ENCODE measurements at places on chromosomes 4 and X.

- no peak for DNase-seq
Observed at GRCh38 chrX:109299091-109299490, 182.8 kb downstream of the GUCY2F start.

- no peak for DNase-seq
Observed at GRCh38 chr4:143294310-143294709, 42.4 kb upstream of the GAB1 start.

DNA sequence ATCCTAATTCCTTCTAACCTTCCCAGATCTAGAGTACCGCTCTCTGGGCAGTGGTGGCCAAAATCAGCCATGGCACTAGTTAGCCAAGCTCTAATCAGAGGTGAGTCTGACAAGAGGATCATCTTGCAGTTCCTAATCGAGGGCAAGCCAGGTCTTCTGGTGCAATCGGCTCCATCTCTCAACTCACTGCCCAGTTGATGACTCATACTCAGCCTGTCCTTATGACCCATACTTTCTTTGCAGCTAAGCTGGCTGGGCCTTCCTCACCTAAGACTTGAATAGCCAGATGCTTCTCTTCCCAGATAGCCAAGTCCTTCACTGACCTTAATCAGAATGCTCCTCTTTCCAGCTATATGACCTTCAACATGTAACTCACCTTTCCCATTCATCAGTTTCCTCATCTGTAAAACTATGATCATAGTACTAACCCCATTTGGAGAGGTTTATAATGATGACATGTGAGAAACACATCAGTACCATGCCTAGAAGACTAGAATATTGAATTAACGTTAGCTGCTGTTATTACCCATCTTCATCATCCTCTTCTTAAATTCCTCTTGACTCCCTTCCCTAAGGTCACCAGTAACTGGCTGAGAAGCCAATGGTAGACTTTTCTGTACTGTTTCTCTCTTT is 57.1 kb downstream of the RELL1 start:
- DNase-seq = peak; percentile 31

- DNase-seq = no peak
Observed at GRCh38 chr4:174009686-174010451, 273.6 kb downstream of the FBXO8 start.

- DNase-seq = no peak
Observed at GRCh38 chr4:25949173-25949748, 35.2 kb downstream of the SMIM20 start.

DNA sequence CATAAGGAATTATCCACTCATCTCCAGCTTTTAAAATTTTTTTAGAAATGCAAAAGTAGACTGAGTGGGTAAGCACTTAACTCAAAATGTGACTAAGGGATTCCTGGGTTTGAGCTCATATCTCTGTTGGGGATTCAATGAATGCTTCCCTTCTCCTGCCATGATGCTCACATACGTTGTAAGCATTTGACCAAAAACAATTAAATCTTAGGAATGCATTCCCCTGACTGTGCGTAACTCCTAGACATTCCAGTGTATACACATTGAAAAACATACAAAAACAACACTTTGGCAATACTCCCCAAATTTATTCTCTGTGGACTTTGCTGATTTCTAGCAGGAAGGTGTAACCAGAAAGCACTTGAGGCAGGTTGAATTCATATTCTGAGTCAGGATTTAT is 29.8 kb downstream of the SPANXA2 start:
- DNase-seq = no peak

- DNase-seq = no peak
Observed at GRCh38 chr4:113772319-113772718, 10.8 kb upstream of the CAMK2D start.

DNA sequence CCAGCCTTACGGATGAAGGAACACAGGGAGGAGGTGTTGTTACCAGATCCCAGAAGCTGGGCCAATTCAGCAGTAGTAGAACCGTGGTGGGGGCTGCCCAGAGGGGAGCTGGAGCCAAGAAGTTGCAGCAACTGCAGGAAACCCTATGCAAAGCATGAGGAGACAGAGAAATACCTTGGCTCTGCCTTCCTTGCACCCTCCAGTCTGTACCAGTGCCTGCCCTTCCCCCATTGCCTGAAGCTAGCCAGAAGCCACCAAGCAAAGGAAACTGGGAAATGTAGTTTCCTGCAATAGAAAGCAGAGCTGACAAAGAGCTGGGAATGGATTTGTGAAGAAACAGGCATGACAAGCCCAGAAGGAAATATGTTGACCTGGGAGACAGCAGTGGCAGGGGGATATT is 108.7 kb upstream of the FUNDC1 start:
- no peak for DNase-seq

DNA sequence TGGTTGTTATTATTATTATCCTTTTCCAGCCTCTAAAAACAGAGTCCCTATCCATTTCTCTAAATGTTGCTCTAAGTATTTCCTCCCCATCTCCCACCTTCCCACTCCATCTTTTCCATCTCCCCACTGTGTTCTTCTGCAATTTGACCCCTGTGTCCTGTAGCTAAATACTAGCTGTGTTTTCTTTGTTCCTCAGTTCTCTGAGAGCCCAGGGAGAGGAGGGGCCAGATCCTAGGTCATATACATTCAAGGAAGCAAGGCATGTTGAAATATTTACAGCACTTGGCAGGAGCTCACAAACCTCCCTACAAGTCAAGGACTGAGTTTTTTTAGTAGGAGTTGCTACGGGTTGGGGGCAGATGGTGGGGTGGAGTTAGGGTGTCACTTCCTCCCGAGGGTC is 10.5 kb downstream of the SLC16A2 start:
- DNase-seq = no peak

GRCh38 chr4:156892805-156893204 is 78.8 kb downstream of the PDGFC start:
- no peak for DNase-seq

DNA sequence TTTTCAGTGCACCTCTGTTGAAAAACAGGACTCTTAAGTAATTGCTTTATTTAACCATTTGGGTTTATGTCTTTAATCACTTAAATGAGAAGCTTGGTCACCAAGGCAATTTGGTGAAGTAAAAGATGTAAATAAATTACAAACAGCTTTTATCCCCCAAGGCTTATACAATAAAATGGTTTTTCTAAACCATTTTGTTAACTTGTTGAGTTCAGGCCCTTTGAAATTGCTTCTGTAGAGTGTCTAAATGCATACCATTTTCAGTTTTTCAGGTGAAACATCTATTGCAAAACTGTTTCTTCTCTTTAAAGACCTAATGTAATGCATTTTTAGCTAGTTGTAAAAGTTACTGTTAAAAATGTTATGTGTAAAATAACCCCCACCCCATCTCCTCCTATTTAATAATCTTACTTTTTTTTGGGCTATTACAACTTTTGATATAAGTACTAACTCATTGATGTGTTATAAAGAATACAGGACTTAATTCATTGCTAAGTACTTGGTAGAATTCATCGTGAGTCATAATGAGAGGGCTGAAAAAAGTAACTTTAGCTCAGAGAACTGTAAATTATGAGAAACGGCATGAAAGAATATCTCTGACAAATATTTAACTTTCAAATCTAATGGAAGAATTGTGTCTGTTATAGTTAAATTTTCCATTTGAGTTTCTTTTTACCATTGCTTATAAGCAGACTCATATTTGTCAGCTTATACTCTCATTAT is 4.5 kb downstream of the RAPGEF2 start:
- DNase-seq = no peak

DNA sequence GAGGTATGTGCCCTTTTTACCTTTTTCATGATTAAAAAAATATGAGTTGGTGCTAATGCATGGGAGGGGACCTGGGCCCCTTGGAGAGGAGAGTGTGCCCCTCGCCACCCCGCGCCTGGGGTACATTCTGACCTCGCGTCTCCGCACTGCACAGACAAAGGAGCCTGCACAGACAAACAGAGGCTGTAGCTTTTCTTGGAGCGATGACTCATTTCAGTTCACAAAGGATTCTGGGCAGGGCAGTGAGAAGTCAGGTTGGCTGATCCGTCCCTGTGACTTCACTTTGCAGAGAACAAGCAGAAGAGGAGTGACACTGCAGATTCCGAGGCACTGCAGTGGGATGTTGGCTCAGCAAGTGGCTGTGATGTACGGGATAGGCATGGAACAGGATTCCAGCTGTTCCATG is 82.9 kb downstream of the STOX2 start:
- no peak for DNase-seq

DNA sequence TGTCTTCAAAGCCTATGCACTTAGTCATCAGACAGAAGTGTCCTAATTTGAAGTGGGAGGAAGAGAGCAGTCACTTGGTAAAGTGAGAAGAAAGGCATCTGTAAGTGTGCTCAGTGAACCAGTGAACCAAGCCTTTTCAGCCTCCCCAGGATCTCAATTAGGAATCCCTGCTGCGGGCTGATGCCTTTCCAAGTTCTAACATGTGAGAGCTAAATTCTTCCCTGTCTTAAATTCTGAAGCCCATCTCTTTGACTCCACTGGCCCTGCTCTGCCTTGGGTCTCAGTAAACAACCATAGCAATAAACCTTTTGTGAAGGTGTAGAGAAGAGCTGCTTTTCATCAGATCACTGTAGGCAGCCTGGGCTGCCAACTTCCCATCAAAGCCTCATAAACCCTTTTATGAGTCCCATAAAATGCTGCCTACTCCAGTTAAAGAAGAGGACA is 701.2 kb upstream of the LCORL start:
- DNase-seq = no peak

Data from omental fat pad (tissue), 4 donors.